ENCODE measurements at places on chromosomes 1 and 21.

- no peak for DNase-seq
Observed at GRCh38 chr1:70075761-70076160, 129.6 kb downstream of the LRRC40 start.

GRCh38 chr21:43027846-43028731 is 47.5 kb downstream of the CBS start:
- DNase-seq: no peak

GRCh38 chr1:58683519-58683918 is 16.3 kb downstream of the MYSM1 start:
- no peak for DNase-seq

- no peak for DNase-seq
Observed at GRCh38 chr1:93685918-93686317, 4.3 kb upstream of the BCAR3 start.

DNA sequence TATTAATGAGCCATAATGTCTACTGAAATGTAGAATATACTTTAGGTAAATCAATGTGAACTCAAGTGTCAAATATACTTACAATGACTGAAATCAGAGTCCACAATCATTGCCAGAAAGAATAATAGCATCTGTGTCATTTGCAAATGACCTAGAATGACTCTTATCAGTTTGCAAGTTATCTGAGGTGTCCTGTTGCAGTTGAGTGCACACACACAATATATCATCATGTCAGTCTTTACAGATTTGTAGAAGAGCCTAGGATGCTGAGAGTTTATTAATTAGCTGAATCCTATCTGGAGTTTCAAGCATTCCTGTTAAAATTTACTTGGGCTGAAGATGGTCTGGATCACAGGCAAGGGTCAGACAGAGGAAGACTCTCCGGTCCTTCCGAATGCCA is 324.0 kb upstream of the GREM2 start:
- no peak for DNase-seq

DNA sequence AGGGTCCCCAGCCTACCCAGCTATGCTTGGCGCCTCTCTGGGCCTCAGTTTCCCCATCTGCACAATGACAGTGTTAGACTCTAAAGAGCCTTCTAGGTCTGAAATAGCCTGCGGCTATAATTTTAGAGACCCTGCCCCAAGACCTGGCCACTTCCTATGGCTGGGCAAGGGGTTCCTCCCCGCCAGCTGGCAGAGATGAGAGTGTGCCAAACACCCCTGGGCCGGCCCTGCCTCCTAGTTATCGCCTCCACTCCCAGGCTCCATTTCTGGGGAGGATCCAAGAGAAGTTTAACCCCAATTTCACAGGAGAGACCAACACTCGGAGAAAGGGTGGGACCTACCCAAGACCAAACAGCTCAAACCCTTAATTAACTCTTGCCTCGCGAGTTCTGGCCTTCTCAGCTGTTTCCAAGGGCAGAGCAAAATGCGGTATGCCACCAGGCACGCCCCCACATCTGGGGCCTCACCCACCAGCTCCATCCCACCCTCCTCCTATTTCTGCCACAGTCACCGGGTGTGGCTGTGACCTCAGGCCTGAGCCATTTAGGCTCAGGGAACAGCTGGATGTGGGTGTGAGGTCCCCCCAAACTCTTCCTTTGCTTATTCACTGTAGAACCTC is 35.7 kb downstream of the TTC39A start:
- no peak for DNase-seq

- DNase-seq: no peak
Observed at GRCh38 chr1:112532064-112532463, 23.3 kb downstream of the WNT2B start.

DNA sequence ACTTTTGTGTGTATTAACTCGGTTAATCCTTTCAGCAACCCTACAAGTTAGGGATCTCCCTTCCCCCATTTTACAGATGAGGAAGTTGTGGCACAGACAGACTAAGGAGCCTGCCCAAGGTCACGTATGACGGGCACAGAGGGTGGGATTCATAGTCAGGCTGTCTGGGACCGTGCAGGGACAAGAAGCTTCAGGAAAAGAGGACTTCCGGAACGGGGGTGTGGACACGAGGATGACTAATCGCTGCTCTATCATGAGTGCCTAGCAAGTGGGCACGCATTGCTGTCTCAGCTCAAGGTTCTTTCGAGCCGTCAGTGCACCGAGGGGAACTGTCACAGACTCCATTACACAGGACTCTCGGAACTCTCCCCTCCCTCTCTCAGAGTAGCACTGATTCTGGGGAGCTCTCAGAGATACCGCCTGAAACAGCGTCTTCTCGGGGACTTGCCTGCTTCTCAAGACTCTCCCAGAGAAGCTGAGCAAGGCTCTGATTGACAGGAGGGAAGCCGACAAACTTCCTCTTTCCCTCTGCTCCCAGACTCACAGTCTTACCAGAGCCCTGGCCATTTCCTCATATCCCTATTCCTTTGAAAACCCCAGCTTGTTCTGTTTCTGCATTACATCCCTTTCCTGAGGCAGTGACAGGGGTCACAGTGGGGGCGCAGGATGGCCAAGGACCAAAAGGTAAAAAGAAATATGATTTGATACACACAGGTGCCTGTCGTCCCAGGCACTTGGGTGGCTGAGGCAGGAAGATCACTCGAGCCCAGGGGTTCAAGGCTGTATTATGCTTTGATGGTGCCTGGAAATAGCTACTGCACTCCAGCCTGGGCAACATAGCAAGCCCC is 14.4 kb downstream of the FHAD1 start:
- DNase-seq: no peak

GRCh38 chr1:192977089-192977706 is 82.0 kb downstream of the UCHL5 start:
- no peak for DNase-seq

DNA sequence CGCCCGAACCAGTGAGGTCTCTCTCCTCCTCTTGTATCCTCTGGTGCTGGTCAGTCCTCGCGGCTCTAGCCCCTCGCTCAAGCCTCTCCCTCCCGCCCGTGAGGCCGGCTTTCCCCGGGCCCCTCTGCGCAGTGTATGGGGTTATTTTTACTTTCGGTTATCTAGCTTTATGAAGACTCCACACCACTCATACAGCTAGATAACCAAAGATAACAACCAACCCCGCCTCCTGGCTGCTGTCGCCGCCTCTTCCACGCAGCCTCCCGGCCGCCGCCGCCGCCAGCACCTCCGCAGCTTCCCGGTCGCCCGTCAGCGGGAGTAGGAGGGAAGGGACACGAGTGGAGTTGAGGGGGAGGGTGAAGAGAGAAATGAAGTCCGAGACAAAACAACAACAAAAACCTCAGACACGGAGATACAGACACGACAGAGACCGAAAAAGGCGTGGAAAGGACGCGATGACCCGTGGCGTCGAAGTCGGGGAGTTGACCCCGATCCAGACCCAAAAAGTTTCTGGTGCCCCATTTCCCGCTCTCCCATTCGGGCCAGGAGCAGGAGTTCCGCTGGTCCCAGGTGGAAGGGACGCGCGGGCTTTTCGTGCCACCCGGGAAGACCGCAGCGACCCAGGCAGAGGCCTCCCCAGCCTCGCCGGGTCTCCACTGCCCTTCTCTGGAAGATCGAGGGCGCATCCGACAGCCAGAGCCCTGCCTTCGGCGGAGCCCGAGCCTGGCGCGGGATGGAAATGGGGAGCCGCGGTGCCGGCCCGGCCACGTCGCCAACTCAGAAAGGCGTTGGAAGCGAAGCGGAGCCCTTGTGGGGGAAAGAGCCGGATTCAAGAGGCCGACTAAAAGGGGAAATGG is 51.4 kb downstream of the RHBG start:
- DNase-seq: peak; percentile 41

DNA sequence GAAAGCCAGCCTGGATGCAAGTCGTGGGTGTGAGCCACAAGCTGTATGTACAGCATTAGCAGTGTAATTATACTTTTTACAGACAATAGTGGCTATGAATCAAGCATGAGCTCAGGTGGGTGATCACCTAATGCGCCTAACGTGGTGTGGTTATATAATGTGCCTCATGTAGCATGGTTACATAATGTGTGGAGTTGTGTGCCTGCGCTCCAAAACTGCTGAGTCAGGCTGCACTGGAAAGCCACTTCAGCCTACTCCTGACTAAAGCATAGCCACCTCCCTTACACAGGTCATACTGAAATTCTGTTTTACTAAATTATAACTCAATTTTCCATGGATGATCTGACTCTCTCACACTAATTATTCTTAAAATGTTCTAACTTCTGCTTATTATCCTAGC is 69.8 kb downstream of the KCNT2 start:
- no peak for DNase-seq

DNA sequence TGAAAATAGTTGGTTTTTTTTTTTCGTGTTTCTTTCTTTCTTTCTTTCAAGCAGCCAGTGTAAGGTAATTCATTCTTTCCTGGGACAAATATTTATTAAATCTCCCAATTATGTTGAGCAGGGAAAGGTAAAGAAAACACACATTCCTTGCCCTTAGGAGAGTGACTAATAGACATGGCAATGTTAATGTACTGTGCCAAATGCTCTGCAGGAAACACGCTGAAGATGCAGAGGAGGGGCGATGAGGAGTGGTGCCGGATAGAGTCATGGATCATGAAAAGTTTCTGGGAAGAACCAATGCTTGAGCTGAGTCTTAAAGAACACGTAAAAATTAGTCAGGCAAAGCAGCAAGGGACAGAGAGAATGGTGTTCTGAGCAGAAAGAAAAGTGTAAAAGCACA is 199.2 kb downstream of the DNM3 start:
- DNase-seq: no peak

DNA sequence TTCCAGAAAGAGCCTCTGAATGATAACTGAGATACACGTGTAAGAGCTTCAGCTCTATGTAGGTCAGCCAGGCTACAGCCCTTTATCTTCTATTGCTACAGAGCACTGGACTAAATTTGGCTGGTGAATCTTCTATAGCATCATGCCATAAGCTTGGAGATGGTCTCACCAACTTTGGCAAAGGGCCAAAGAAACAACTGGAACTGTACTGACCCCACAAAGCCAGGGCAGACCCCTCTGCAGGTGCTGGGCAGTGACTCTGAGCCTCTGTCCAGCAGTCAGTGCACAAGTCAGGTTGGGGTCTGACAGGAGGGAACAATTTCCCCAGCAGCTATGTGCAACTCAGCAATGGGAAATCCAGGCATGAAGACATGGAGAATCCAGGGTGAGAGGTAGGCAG is 57.8 kb upstream of the NFASC start:
- no peak for DNase-seq

DNA sequence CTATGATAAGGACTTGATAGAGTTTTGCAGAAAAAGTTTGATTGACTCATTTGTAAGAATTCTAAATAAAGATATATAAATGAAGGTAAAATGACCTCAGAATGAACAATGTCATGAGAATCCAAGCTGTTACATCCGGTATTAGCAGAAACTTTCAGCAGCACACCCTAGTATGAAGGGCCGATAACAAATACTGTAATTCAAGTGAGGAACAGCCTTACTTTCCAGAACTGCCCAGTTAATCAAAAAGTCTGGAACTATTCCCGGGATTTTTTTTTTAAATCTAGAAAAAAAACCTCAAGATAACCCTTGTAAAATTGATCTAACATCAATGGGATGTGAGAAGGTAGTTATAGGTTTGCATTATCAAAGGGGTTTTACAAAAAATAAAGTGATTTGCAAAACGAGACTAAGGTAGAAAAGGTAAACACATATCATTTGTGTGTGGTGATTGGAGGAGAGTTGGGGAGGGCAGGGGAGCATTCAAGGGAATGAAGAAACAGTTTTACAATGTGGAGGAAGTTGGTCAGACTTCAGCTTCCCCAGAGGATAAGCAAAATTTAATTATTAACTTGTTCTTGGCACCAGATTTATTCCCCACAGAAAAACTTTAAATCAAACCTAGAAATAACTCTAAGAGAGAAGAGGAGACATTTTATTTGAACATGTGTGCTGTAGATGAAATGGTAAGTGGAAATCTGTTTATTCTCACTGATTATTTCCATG is 75.9 kb upstream of the VCAM1 start:
- no peak for DNase-seq

- no peak for DNase-seq
Observed at GRCh38 chr1:75841421-75841820, 44.7 kb downstream of the MSH4 start.

- peak; percentile 60 for DNase-seq
Observed at GRCh38 chr1:51997974-51998382, 7.5 kb upstream of the RAB3B start.

DNA sequence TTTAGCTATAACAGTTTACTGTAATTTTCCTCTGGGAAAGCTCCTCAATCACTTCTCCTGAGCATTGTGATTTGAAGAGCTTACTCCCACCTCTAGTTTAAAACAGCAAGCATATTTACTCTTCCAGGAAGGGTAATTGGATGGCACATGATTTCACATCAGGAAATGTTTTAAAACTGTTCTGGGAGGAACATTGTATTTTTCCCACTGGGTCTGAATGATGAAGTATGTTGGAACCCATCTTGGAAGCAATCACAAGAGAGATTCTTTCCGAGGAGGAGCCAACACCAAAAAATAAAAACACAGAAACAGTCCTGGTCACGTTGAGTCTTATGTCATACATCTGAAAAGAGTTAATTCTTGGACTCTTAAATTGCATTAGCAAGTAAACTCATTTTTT is 17.3 kb downstream of the MAP10 start:
- no peak for DNase-seq

DNA sequence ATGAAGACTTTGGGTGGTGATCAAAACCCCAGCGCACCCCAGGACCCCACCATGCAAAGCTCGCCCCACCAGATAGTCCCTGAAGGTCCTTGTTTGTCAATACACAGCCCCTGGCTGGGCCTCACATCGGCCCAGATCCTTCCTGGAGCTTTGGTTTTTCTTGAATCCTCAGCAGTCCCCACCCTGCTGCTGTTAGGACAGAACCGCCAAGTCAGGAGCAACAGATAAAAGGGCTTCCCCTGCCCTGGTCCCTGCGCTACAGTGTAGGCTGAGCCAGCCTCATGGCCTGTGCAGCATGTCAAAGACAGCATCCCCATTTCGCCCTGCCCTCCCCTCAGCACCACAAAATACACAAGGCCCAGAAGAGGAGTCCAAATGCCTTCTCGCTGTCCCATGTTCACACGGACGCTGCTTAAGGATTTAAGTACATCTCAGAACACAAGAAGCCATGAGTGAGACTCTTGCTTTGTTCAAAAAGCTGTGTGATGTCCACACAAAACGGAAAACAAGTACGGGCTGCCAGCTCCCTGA is 65.7 kb downstream of the PSMG1 start:
- no peak for DNase-seq

- peak; percentile 29 for DNase-seq
Observed at GRCh38 chr1:24443241-24443656, 27.6 kb downstream of the NIPAL3 start.

DNA sequence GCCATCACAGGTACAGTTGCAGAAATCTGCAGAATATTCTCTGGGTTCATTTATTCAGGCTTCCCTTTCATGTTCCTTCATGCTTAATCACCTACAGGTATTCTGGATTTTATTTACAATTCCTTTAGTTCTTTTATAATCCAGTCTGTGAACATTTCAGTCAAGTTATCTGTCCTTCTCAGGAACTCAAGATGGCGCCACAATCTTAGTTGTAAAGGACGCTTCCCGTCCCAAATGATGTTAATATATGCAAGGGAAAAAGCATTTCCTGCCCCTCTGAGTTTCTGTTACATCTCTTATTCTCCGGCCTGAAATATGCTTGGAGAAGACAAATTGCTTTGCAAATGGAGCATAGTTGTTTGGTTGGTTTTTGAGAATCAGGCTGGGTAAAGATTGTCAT is 19.3 kb downstream of the F3 start:
- DNase-seq: peak; percentile 22

Measured in iPS-NIHi11 (cell line).